Activated gamma-delta T cell treated with Interleukin-2 at 50 U/mL for 16 hours (primary cell): ENCODE measurements at places on chromosomes 3 and 15.
A peak's percentile ranks its signal among the peaks of the same experiment; 100 is the strongest.

DNA sequence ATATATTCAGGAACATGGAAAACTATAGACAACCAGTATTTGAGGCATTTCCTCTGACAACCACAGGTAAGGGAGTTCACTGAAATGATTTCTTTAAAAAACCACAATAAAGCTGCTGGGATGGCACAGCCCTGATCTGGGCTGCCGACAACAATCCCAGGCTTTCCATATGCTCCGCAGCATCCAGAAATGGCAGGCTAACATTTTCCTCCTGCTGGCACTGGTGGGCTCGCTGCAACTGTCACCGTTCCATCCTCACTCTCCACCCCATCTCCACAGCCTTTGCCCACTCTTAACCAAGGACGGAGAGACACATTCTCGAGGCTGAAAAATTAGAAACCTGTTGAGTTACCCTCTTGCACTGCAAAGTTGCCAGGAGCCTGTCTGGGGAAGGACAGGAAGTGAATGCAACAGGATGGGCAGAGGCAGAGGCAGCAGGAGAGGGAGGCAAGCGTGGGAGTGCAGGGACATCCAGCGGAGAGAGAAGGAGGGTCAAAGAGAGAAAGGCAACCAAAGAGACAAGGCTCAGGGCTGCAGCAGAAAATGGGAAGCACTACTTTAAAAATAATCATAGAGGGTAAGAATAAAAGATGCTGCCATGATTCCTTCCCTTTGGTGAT, 79.0 kb upstream of the ARRDC4 start:
- no peak for DNase-seq

- no peak for DNase-seq
Observed at GRCh38 chr3:28295898-28296490, 52.5 kb upstream of the ZCWPW2 start.

GRCh38 chr15:92480361-92480760, 86.7 kb downstream of the ST8SIA2 start:
- no peak for DNase-seq

DNA sequence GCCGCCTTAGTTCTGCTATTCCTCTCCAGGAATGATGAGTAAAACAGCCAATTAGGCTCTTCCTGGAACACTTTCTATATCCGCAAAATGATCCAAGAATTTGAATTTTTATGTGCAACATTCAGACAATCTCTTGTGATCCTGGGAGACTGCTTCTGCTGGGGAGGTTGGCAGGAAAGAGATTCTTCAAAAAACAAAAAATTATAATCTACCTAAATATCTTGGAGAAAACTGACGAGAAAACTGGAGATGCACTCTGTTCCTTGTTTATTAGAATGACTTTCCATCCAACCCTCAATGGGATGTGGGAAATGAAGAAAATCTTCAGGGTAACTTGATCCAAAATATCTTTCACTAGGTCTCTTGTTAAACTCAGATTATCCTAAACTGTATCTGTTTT, 346.3 kb upstream of the UBE2E2 start:
- DNase-seq, result no peak

GRCh38 chr3:97914388-97914787, 57.8 kb downstream of the RIOX2 start:
- DNase-seq, result no peak

GRCh38 chr3:150300388-150300787, 107.7 kb upstream of the TSC22D2 start:
- no peak for DNase-seq

- DNase-seq, result no peak
Observed at GRCh38 chr15:51320843-51321242, 17.6 kb downstream of the CYP19A1 start.

GRCh38 chr3:112644453-112644852, 3.5 kb upstream of the CCDC80 start:
- DNase-seq, result no peak

DNA sequence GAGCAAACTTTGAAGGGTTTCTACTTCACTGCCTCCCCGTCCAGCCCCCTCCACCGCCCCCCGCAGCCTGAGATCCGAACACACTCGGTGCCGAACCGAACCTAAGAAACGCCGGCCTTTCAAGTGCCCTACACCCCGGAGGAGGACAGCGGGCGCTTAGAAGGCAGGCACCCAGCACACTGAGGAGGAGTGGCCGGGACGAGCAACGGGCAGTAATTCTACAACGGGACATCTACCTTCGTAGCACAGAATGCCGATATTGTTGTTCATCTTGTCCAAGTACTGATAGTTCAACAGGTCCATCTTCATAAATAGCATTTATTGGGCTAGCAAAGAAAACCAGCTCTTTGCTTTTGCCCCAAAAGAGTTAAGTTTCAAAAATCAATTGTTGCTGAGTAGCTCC, 513 bp downstream of the VGLL4 start:
- DNase-seq, result peak; percentile 14

DNA sequence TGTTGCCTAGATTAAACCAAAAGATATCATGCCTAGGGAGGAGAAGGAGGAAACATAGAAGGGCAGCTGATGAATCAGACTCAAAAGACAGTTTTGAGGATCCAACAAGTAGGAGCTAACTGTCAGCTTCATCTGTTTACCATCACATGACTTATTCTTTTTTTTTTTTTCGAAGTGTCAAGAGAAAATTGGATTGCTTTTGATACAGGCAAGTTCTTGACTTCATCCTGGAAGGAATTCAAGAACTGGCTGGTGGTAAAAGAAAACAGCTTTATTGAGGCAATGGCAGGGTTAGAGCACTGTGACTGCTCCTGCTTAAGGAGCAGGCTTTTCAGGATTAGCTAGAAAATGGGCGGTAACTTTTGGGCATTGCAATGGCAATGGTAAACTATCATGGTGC, 227.5 kb upstream of the KCNMB2 start:
- no peak for DNase-seq
